Urinary bladder (tissue), 4 donors: ENCODE measurements at places on chromosomes 7 and 10. TPM values are rescaled to one million over a fixed set of nuclear protein-coding genes. Genes with fewer than 3 reads are reported as not detected.

GRCh38 chr10:124672181-124672638 is 72.0 kb downstream of the FAM53B start:
- no peak for DNase-seq

DNA sequence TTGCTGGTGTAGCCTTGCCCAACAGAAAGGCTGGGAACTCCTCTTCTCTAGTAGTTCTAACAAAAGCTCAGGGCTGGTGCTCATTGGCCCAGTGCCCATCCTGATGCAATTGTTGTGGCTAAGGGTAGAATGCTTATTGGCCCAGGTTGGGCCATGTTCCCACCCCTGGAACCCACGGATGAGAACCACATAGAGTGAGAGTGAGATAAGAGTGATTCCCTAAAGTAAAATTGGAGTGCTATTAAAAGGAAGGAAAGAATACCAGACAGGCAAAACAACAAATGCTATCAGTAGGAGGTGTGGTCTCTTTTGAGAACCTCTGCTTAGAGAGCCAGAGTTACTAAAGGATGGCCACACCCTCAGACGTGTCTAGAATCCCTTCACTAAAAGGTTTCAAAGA is 49.2 kb downstream of the LGI1 start:
- DNase-seq, result no peak

TRPV5 gene
- not detected for polyA plus RNA-seq

DNA sequence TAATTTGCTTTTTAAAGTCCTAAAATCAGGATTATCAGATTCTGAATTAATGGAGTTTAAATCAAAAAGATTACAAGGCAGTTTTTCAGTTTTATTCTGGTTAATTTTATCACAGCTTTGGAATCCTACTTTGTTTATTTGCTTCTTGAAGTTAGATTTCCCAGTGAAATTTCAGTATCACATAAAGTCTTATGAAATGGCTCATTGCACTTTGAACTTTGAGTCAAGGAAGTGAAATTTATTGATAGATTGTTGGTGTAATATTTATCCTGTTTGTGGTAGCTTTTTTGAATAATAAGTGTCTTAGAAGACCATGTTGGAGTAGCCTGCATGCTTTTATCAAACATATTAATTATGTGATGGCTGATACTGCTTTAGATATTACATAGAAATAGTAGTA is 92.6 kb downstream of the PTEN start:
- no peak for DNase-seq

- DNase-seq, result no peak
Observed at GRCh38 chr10:6014241-6014761, 37.0 kb upstream of the IL15RA start.
